ENCODE measurements at places on chromosomes 2 and 18.

GRCh38 chr2:162795312-162795711 is 43.3 kb downstream of the KCNH7 start:
- no peaks in the 10 kb centered on the region for H3K27me3 ChIP-seq
- no peak overlapping the region for H3K4me3 ChIP-seq
- no peaks in the 10 kb centered on the region for H3K36me3 ChIP-seq
- no peak overlapping the region for H3K27ac ChIP-seq
- no peaks in the 10 kb centered on the region for H3K4me1 ChIP-seq

DNA sequence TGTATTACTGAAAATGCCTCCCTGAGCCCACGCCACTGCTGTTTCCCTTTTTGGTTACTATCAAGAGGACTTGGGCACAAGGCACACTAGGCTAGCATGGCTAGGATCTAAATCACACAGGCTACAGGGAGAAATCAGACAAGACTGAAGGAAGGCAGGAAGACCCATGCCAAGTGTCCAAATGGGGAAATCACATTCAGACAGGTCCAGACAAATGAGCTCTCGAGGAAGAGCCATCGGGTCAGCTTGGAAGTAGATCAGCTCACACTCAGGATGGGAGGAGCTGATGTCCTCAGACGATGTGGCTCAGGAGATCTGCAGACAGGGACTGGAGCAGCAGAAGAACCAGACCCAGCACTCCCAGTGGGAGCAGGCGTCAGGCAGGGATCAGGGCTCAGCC is 113.2 kb downstream of the COL6A3 start:
- no peak overlapping the region for H3K27ac ChIP-seq
- H3K36me3 ChIP-seq: no peaks in the 10 kb centered on the region
- no peak for DNase-seq
- H3K27me3 ChIP-seq: peaks cover 4% of the 10 kb centered on the region

DNA sequence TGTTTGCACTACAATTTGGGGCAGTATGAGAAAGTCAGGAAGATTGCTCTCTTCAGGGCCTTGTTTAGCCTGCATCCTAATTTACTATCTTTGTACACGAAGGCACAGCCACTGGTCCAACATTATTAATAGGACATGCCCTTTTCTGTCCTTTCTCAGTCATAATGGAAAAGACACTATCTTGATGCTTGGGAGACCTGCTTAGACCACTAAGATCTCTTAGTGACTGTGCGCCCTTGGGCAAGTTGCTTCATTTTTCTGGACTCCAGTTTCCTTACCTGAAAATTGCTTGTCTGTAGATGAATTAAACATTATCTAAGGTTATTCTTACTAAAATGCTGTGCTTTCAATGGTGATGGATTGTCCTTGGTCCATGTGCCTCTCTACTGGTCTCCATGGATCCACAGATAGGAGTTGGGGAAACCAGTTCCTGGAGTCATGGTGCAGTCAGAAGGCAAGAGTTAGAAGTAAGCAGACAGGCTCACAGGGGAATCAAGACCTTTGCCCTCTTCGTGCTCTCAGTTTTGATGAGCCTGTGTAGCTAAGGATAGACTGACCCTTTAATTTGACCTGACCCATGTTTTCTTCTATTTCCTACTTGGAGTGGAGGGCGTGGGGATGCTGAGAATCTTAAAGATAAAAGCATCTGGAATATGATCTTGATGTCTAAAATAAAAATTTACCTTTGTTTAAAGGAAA is 114.0 kb downstream of the RAPGEF4 start:
- no peaks in the 10 kb centered on the region for H3K27me3 ChIP-seq
- H3K4me3 ChIP-seq: no peak overlapping the region
- no peaks in the 10 kb centered on the region for H3K36me3 ChIP-seq

DNA sequence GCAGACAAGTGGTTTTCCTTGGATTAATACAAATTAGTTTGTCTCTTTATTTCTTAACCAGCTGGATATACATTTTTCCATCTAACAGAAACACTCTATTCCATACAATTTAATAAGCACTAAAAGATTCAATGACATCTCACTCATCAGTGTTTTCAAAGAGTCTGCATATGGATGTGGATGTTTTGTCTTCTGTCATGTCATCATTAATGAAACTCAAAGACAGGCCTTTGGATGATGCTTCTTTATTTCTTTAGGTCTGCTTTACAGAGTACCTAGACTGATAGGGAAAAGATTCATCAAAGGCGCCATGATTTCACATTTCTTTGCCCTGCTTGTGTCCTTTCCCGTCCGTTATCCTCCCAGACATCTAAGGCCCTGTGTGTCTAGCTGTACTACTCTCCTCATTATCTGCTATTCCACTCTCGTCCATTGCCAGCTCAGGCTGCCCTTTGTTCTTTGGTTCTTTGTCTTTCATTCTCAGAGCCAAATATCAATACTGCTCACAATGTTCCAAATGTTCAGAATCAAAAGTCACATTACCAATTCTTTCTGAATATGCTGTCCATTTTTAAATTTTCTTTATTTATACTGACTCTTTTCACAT is 232.3 kb upstream of the CHAC2 start:
- no peak overlapping the region for H3K4me3 ChIP-seq
- H3K36me3 ChIP-seq: no peaks in the 10 kb centered on the region
- DNase-seq: no peak

DNA sequence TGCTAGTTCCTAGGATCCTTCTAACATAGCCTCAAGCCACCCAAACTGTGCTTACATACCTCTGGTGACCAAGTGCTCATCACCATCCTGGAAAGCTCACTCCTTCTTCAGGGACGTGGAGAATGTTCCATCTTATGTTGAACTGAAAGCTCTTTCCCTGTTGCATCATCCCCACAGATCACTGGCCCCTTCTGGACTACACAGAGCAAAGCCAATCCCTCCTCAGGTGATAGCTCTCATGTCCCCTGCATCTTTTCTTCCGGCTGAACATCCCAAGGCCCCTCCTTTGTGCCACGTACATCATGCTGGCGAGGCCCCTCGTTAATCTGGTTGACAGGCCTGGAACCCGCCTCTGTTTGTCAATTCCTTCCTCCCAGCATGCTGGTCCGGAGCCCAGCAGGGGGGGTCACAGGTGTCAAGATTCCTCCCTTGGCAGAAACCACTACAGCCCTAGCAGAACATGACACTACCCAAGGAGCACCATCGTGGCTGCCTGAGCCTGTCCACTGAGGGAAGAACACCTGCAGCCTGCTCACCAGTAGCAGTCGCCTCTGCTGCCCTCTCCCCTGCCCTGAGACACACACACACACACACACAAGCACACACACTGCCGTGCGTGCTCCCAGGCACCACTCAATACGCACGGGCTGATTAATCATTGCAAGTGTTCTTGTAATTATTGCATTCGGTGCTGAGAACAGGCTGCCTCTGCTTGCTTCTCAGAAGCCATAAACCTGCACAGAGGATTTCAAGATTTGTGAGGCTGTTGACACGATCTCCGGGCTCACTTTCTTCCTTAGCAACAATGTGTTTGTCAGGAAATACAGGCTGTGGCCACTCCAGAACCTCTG is 6.3 kb upstream of the KCNK3 start:
- no peak overlapping the region for H3K4me3 ChIP-seq
- DNase-seq: no peak
- peaks cover 3% of the 10 kb centered on the region for H3K27me3 ChIP-seq
- no peak overlapping the region for H3K27ac ChIP-seq
- H3K4me1 ChIP-seq: no peaks in the 10 kb centered on the region
- H3K36me3 ChIP-seq: no peaks in the 10 kb centered on the region

DNA sequence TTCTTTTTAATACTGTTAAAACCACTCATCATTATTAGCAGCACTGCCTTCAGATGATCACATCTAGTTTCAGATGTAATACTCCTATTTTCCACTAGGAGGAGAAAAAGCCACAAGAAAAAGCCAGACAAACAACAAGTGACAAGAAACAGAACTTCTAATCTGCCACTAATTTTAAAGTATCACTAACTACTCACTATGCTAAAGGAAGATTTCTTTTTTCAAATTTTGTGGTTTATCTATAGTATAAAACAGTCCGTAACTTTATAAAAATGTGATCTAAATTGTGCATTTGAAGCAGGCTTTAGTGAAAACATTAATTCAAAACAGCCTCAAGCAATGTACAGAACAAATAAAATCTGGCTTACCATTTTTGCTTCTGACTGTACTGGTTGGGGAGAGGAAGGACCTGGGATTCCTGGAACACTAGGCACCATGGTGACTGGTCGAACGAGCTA is 56.8 kb downstream of the ATF2 start:
- H3K4me3 ChIP-seq: no peak overlapping the region
- no peaks in the 10 kb centered on the region for H3K27me3 ChIP-seq
- no peak overlapping the region for H3K27ac ChIP-seq
- no peak for DNase-seq

GRCh38 chr2:109686921-109687320 is 72.8 kb downstream of the SOWAHC start:
- H3K27me3 ChIP-seq: no peaks in the 10 kb centered on the region
- no peaks in the 10 kb centered on the region for H3K36me3 ChIP-seq
- no peak overlapping the region for H3K27ac ChIP-seq
- no peak for DNase-seq
- no peak overlapping the region for H3K4me3 ChIP-seq

GRCh38 chr2:210480079-210480478 is 3.5 kb upstream of the LANCL1 start:
- no peaks in the 10 kb centered on the region for H3K36me3 ChIP-seq
- no peak overlapping the region for H3K4me3 ChIP-seq
- no peak overlapping the region for H3K27ac ChIP-seq
- DNase-seq: no peak
- no peaks in the 10 kb centered on the region for H3K27me3 ChIP-seq

- no peaks in the 10 kb centered on the region for H3K27me3 ChIP-seq
- H3K36me3 ChIP-seq: peaks cover 3% of the 10 kb centered on the region
- no peaks in the 10 kb centered on the region for H3K4me1 ChIP-seq
These were observed 86.8 kb downstream of the VRK2 start for GRCh38 chr2:58133395-58133794.

DNA sequence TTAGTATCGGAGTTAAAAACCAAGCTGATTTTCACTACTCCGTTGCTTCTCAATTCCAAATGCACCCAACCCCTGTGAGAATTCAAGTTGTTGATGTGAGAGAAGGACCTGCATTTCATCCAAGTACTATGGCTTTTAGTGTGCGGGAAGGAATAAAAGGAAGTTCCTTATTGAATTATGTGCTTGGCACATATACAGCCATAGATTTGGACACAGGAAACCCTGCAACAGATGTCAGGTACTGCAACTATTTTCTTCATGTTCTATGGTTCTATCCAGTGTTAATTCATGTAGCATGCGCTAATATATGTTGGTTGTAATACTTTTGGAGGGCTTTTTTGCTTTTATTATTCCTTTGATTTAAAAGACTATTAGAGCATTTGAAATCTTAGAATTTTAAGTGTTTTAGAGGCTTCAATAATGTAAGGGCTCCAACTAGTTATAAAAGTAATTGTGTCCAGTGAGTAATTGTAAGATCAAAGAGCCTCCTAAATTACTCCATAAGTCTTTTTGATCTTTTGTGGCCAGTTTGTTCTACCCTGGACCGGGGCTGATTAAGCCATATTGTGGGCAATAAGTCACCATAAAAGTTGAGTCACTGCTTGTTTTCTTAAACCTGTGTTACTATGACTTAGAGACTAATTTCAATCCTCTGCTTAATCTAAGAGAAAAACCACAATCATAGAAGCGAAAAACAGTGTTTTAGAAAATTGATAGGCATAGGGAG is 22.9 kb downstream of the DSG4 start:
- H3K27ac ChIP-seq: no peak overlapping the region
- H3K4me1 ChIP-seq: no peaks in the 10 kb centered on the region
- no peaks in the 10 kb centered on the region for H3K27me3 ChIP-seq
- no peak overlapping the region for H3K4me3 ChIP-seq
- no peaks in the 10 kb centered on the region for H3K36me3 ChIP-seq

- peak; percentile 5 for DNase-seq
- H3K36me3 ChIP-seq: no peaks in the 10 kb centered on the region
- H3K27ac ChIP-seq: no peak within 1 kb of the TSS
- peak within 1 kb of the TSS; percentile 83 for H3K4me3 ChIP-seq
These were observed at the start of gene RNF152 for GRCh38 chr18:61892683-61893308. Gene RNF152 (minus strand): TSS chr18:61893007. CDS start chr18:61816463, 76,544 bp downstream.

DNA sequence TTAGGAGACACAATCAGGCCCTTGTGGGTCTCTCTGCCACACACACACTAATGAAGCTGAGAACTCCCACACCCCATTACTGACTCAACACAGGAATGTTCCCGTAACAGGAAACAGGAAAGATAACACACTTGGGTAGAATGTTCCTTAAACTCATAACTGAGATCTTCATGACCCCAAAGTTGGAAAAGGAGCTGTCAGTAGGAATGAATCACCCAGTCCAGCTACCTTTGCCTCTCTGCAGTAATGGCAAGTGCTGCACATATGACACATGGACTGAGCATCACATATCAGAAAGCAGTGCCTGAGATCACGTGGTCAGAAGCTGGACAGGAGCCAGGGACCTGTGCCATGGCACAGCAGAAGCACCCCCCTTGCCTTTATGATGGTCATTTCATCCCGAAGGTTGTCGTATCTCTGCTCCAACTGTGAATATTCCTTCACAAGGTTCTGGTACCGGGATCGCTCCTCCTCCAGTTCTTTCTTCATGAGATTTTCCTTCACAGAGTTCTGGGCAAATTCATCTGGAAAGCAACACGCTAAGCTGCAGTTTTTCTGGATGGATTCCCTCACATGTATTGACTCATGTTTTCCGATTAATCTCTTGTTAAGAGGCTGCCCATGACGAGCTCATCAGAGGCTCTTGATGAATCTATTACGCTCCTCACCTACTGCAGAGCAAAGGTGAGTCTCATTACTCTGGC is 65.4 kb upstream of the ACAA2 start:
- H3K4me3 ChIP-seq: no peak overlapping the region
- no peak overlapping the region for H3K27ac ChIP-seq
- no peaks in the 10 kb centered on the region for H3K27me3 ChIP-seq
- no peaks in the 10 kb centered on the region for H3K36me3 ChIP-seq
- no peaks in the 10 kb centered on the region for H3K4me1 ChIP-seq

Measured in effector memory CD4-positive, alpha-beta T cell (primary cell).